ENCODE measurements at places on chromosomes 3 and 15.

GRCh38 chr3:25338158-25338725 is 89.8 kb upstream of the RARB start:
- DNase-seq = no peak

DNA sequence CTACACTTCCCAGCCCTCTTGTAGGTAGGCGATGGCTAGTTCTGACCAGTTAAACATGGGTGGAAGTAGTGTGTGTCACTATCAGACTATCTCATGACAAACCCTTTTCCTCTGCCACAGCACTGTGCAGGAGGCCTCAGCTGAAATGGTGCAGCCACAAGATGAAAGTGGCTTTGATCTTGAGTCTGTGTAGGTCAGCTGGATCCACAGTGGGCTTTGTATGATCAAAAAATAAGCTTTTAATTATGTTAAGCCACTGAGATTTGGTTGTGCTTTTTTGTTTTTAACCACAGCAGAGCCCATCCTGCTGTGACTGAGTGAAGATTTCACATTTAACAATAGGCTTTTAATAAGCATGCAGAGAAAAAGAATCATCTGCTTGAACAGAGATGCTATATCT is 19.7 kb downstream of the RCN2 start:
- DNase-seq = no peak

DNA sequence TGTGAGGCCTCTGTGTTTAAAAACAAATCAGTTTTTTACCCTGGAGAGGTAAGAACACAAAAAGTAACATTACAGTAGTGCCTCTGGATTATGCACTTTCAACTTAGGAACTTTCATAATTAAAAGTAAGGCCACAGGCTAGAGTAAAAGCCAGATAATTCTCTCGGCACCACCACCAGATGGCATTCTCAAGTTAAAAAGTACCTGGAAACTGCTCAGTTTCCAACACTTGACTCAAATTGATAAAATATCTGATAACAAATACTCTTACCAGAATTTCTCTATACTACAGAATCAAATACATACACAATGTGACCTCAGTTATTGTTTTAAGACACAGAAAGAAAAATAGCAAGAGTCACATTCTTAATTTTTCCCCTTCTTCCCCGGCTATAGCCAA is 19.9 kb downstream of the SPICE1 start:
- no peak for DNase-seq

GRCh38 chr15:38038659-38039442 is 104.4 kb downstream of the TMCO5A start:
- DNase-seq = no peak

DNA sequence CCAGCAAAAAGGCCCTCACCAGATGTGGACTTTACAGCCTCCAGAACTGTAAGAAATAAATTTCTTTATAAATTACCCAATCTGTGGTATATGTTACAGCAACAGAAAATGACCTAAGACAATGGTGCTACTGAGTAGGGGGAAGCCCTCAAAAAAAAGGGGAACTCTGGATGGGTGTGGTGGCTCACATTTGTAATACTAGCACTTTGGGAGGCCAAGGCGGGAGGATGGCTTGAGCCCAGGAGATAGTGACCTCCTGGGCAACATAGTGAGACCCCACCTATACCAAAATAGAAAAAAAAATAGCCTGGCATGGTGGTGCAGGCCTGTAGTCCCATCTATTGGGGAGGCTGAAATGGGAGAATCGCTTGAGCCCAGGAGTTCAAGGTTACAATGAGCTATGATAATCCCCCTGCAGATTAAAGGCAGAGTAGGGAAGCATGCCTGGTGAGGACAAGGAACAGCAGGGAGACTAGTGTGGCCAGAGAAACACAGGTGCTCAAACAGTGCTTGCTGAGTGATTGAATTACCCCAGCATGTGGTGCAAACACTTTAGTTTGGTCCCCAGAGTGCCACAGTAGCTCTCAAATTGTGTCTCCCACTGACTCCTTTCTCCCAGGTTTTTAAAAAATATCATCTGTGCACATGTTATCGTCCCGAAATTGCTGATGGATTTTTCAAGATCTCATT is 13.9 kb upstream of the USP3 start:
- peak; percentile 68 for DNase-seq

DNA sequence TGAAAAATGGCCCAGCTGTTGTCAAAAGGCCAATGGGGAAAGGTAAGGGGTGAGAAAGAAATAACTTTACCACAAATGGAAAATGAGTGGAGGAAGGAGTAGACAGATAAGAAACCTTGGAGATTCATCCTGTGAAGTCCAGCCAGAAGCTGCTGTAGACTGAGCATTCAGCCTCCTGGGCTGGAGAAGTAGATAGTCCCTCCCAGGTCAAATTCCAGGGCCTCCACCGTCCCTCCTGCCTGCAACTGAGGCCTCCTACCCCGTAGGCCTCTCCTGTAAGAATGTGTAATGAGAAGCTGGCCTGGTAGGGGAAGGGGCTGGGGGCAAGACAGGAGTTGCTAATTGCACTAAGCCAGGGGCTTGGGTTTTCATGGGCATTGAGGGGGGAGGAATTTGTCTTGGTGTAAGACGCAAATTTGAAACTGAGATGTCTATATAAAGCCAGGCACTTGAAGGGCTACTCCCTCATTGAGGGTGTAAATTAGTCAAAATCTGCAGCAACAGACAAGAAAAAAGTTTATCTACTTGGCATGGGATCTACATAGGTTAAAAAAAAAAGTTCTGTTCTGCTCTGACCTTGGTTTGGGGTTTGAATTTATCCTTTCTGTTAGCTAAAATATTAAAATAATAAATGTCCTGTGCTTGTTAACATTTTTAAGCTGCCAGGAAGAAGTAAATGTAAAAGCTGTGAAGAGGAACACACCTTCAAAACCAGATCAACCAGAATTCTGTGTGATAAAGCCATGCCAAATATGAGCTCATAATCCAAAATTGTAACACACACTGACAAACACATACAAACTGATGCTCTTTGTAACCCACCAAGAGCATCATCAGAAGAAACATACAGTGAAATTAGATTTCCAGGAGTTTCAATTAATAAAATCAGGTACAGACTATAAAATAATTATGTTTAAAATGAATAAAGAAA is 1.7 kb upstream of the RBP2 start:
- DNase-seq = no peak

DNA sequence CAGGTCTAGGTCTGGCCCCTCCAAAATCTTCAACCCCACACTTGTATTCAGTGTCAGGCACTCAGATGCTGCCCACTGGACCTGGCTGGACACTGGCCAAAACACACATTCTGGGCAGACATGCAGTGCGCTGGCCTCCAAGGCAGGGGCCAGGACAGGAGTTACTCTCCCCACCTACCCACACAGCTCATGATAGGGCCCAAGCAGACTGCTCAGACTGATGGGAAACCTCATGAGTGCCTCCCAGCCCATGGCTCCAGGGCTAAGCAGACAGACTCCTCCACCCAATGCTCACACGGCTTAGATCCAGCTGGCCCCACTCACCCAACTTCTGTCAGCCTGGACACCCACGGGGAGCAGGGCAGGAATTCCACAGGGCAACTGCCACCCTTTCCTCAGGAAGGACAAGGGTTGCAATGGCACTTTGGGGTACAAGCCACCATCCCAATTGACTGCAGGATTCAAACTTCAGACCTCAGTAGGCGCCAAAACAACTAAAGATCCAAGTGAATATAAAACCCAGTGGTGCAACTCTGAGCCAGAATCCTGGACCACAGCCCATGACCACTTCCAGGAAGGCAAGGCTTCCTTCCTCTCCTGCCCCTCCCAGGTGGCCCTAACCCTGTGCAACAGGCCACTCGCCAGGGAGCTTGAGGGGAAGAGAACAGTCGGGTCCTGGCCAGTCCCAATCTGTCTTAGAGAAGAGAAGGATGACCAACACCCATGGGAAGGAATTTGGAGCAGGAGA is 1.4 kb downstream of the LTF start:
- no peak for DNase-seq
